Smooth muscle cell of the pulmonary artery (primary cell): ENCODE measurements at places on chromosomes 5 and 9. TPM values are rescaled to one million over a fixed set of nuclear protein-coding genes. Genes with fewer than 3 reads are reported as not detected.

The SLC34A1 gene
- total RNA-seq: not detected in 2 replicates

The SPATA31D4 gene
- total RNA-seq: not detected in 2 replicates

The SLC1A1 gene
- 25.8 and 70.4 TPM in 2 replicates for total RNA-seq

The CDX1 gene
- 0.17 and 0.91 TPM in 2 replicates for total RNA-seq

The RLN2 gene
- total RNA-seq: not detected in 2 replicates

The LCN15 gene
- not detected in 2 replicates for total RNA-seq

The TEK gene
- total RNA-seq: 3.4 and 15.5 TPM in 2 replicates

The SLC45A2 gene
- 0.17 and 0.20 TPM in 2 replicates for total RNA-seq

The HNRNPAB gene
- 29.1 and 37.3 TPM in 2 replicates for total RNA-seq

The LHX6 gene
- total RNA-seq: not detected in 2 replicates

The SOX30 gene
- total RNA-seq: not detected in 2 replicates

The JAKMIP2 gene
- total RNA-seq: 0.13 and 0.26 TPM in 2 replicates

The HAVCR2 gene
- total RNA-seq: 0.33 and 0.39 TPM in 2 replicates

The CHMP5 gene
- 86.9 and 96.8 TPM in 2 replicates for total RNA-seq

The NTRK2 gene
- 1.0 and 18.4 TPM in 2 replicates for total RNA-seq

The CCDC112 gene
- 2.9 and 4.0 TPM in 2 replicates for total RNA-seq

The FCN1 gene
- total RNA-seq: not detected in 2 replicates

The APBB3 gene
- total RNA-seq: 18.6 and 24.1 TPM in 2 replicates

The OTULIN gene
- 17.4 and 18.3 TPM in 2 replicates for total RNA-seq

The PROB1 gene
- total RNA-seq: 1.3 and 1.7 TPM in 2 replicates

The ATG10 gene
- total RNA-seq: 7.9 and 8.1 TPM in 2 replicates

The ECM2 gene
- total RNA-seq: 7.0 and 30.7 TPM in 2 replicates

The RGS7BP gene
- 6.1 and 6.2 TPM in 2 replicates for total RNA-seq

The FBP1 gene
- not detected in 2 replicates for total RNA-seq

The SLC6A19 gene
- total RNA-seq: not detected in 2 replicates
